ENCODE measurements at places on chromosomes 13 and 19. TPM values are rescaled to one million over a fixed set of nuclear protein-coding genes. Genes with fewer than 3 reads are reported as not detected.

DNA sequence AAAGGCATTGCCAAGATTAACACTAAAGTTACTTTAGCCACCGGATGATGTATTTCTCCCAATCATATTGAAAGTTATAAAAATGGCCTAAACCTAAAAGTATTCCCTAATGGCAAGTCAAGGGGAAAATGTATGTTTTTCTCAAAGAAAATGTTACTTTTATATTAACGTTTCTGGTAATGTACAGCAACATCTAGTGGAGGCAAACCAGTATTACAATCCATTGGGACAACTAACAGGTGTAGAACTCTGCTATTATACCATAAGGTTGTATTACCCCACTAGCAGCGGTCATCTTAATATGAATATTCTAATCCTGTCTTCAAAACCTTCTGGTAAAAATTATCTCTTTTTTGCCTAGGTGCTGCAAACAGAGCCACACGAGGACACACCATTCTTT, 69.2 kb downstream of the ZNF100 start:
- peak; percentile 12 for DNase-seq

- DNase-seq, result no peak
These were observed 27.4 kb downstream of the CLEC4M start for GRCh38 chr19:7790416-7790815.

The ZNF492 gene
- 0.13 TPM for total RNA-seq

The KLK12 gene
- not detected for total RNA-seq
